Psoas muscle (tissue), 8 donors: ENCODE measurements at places on chromosomes 7 and 10.

- no peak for DNase-seq
These were observed 55.2 kb downstream of the ZEB1 start for GRCh38 chr10:31374146-31374696.

- DNase-seq = no peak
These were observed 177.6 kb downstream of the REEP3 start for GRCh38 chr10:63698787-63699150.

- DNase-seq = no peak
These were observed 27.6 kb downstream of the SLC35G1 start for GRCh38 chr10:93921338-93921737.

DNA sequence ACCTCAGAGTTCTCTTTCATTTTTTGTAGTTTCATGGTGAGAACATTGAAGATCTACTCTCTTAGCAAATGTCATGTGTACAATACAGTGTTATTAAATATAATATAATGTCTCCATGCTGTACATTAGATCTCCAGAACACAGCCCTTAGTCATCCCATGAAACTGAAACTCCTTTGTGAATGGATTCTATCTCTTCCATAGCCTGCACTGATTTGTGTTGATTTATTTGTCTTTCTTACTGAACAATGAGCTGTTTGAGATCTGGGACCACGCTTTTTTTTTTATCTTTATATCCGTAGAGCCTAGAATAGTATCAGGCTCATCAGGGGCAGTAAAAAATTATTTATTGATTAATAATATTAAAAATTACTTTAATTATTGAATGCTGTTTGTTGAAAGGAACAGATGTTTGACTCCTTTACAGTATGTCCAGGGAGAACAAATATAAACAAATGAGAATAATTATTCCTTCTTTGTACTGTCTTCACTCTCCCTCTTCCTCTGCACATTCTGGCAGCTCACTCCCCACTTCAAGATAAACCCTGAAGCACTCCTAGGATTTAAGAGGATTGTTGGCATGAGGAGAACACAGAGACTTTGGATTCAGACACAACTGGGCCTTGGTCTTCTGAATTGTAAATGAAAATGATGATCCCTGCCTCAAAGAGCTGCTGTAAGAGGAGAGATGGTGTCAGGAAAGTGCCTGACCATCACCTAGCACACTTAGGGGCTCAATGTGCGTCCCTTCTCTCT lies 81.6 kb upstream of the MSRB2 start:
- DNase-seq = no peak

- no peak for DNase-seq
These were observed 56.7 kb upstream of the EBF3 start for GRCh38 chr10:130020651-130021382.

GRCh38 chr7:135681762-135682161 lies 19.4 kb downstream of the STMP1 start:
- DNase-seq = no peak

DNA sequence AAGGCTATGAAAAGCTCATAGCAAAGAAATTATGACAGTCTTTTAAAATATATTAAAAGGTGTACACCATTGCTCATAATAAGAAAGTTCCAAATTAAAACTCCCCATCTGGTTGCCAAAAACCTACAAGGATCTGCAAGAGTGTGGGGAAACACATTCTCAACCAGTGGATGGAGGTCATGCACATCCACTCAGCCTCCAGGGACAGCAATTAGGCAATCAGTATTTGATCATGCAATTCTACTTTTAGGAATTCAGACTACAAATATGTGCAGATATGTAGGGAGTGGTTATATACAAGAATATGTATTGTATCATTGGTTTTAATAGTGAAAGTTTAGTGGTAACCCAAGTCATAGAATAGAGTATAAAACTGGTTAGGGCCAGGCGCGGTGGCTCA lies 157.8 kb downstream of the FGFR2 start:
- no peak for DNase-seq

- no peak for DNase-seq
These were observed 417.9 kb downstream of the ANKRD7 start for GRCh38 chr7:118642396-118642795.

DNA sequence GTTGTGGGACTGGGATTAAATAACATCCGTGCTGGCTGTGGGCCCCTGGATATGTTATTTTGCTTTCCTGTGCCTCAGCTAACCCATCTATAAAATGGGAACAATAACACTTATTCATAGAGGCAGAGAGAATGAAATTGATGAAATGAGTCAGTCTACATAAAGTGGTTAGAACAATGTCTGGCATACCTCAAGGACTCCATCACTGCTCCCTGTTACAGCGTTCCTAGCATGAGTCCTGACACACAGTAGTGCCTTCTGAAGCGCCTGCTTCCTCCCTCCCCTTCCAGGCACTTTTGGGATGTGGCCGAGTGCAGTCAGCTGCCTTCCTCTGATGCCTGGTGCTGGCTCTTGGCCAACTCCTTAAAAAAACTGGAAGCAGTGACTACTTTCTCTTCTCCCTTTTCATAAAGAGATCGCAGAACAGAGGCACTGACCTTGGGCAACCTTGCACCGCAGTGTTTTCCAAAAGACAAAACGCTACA lies 108.4 kb upstream of the ZMIZ1 start:
- DNase-seq = peak; percentile 78

GRCh38 chr7:94042381-94042780 lies 38.2 kb upstream of the BET1 start:
- DNase-seq = no peak

GRCh38 chr10:44619521-44619920 lies 234.6 kb upstream of the CXCL12 start:
- no peak for DNase-seq

- no peak for DNase-seq
These were observed 78.4 kb upstream of the AFAP1L2 start for GRCh38 chr10:114482480-114483304.

- DNase-seq = no peak
These were observed 84.7 kb downstream of the ARL5B start for GRCh38 chr10:18743926-18744325.

- no peak for DNase-seq
These were observed 85.2 kb downstream of the MYL10 start for GRCh38 chr7:101543846-101544245.

DNA sequence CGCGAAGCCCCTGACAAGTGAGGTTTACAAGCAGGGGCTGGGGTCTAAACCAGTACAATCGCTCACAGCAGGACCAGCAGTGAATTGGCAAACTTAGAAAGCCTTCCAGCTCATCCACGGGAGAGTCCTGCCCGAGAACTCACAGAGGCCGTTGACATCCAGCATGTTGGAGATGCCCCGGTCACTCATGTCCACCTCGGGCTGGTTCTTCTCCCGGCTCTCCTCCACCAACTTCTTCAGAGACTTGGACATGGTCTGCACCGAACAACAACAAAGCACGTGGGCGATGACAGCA lies 447 bp downstream of the RSU1 start:
- no peak for DNase-seq

DNA sequence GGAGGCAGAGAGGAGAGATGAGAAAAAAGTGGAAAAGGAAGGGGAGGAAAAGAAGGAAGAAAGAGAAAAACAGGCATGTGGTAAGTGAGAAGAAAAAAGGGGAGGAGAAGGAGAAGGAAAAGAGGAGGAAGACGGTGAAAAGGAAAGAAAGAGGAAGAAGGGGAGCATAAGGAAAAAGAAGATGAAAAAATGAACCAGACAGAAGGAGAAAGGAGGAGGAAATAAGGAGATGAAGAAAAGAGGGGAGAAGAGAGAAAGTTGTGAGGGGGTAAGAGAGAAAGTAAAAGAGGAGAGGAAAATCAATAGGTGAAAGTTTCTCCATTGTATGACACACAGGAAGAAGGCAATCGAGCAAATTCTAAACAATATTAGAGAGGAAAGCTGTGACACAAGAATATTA lies 663.8 kb downstream of the GRID1 start:
- no peak for DNase-seq

GRCh38 chr10:28668363-28669226 lies 8.7 kb upstream of the BAMBI start:
- peak; percentile 70 for DNase-seq

- no peak for DNase-seq
These were observed 102.7 kb upstream of the MKLN1 start for GRCh38 chr7:131224996-131225395.

GRCh38 chr7:122038904-122039303 lies 105.1 kb downstream of the AASS start:
- DNase-seq = no peak

- DNase-seq = no peak
These were observed 163.7 kb downstream of the AHR start for GRCh38 chr7:17462131-17462631.
